ENCODE measurements at places on chromosomes 12 and 14. TPM values are rescaled to one million over a fixed set of nuclear protein-coding genes. Genes with fewer than 3 reads are reported as not detected.

DNA sequence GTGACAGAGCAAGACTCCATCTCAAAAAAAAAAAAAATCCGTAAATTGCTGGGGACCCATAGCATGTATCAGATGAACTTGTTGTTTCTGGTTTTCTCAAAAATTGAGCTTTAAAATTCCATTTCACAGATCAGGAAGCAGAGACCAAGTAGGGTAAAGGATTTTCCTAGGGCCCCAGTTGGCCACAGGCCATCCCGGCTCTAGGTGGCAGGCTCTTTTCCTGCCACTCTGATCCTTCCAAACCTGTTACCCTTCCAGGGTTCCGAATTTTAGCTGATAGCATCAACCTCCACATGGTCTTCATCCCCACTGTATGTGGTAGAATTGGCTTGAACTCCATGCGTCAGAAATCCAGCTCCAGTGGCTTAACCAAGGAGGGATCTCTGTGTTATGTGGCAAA lies 36.1 kb upstream of the BDKRB2 start:
- peak; percentile 12 for DNase-seq

Gene SMAGP
- total RNA-seq, result 52.7 TPM

DNA sequence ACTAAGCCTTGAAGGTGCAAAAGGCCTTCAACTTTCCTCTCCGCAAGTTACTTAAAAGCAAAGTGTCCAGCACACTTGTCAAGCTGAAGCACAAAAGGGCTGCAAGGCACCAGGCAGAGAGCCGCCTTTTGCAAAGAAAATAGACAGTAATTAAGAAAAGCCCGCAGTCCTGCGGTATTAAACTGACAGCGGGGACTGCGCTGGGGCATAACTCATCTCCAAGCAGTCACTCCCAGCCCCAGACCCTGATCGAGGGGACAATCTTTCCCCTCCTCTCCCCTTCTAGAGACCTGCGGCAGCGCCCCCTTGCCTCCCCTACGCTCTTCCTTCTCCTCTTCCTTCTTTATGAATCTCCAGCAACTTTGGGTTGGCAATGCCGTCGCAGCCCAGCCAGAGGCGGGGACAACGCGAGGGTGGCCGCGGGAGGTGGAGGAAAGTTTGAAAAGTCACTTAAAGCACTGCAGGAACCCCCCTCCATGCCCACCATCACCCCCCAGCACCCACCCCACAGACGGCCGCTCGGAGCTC lies 200.9 kb upstream of the CAND1 start:
- no peak for DNase-seq

DNA sequence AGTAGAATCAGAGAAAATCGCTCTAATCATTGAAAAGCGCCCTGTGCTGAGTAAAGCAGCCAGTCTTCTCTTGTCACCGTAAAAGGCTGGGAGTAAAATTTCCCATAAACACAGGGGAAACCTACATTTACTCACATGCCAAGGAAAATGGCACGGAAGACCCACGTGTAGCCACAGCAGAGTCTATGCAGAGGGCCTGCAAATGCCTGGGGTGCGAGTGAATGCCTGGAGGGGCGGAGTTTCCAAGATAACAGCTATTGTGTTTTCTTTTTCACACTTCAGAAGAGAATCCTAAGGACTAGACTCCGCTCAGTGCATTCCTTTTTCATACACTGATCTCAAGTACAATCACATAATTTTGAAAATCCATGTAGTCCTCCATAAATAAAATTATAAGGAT lies 159.9 kb upstream of the FOXN3 start:
- no peak for DNase-seq

- DNase-seq, result no peak
Observed at GRCh38 chr14:88856786-88857366, 32.4 kb downstream of the TTC8 start.

GRCh38 chr14:56195704-56196103 lies 77.5 kb downstream of the PELI2 start:
- DNase-seq, result no peak

DNA sequence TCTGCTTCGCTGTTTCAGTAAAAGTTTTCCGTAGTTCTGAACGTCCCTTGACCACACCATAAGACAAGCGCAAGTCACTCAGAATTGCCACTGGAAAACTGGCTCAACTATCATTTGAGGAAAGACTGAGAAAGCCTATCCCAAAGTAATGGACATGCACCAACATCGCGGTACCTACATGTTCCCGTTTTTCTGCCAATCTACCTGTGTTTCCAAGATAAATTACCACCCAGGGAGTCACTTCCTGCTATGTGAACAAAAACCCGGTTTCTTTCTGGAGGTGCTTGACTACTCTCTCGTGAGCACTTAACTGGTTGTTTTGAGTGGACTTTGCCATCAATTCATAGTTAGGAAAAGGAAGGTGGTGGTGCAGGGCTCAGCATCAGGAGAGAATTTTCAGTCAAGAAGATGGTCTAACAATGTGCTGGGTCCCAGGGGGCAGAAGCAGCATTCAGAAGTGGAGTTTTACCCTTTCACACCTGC lies 1.4 kb downstream of the EGLN3 start:
- DNase-seq, result no peak

Gene IGF1
- 9.2 TPM for total RNA-seq

Gene KRT2
- total RNA-seq, result not detected

Gene JDP2
- 43.2 TPM for total RNA-seq

- no peak for DNase-seq
Observed at GRCh38 chr12:5593998-5594397, 162.1 kb downstream of the NTF3 start.

- DNase-seq, result peak; percentile 72
Observed at GRCh38 chr12:4857472-4858291, 52.0 kb upstream of the KCNA1 start.

DNA sequence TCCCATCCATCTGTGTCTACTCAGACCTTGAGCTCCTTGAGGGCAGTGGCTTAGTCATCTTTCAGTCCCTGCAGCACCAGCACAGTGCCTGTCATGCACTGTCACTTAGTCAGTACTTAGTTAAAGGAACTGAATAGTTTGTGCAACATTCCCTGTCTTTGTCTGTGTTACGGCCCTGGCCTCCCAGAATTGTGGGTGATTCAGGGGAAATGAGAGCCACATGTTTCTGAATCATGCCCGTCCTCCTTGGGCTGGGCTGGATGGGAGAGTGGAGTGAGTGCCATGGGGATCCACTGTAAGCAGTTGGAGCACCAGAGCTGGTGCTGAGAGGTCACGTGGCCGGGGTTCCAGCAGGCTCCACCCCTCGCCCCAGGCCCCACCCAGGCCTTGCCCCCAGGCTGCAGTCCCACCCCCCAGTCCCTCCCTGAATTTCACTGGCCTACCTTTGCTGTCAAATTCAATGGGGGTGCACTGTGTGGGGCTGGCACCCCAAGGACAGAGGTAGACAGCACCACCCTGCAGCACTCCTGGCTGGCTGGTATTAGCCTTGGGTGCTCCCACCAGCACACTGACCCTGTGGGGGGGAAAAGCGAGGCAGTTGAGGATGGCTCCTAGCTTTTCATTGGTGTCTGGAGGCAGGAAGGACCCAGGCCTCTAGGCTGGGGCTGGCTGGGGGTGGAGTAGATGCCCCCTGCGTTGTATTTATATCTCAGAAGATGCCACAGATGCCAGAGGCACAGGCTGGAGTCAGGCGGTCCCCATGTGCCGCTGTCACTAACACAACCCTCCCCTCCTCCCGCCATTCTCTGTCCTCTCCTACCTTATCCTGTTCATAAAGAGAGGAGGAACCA lies 7.5 kb downstream of the ITGA5 start:
- no peak for DNase-seq

- DNase-seq, result no peak
Observed at GRCh38 chr14:105616802-105617192, 90.4 kb downstream of the TMEM121 start.

- DNase-seq, result no peak
Observed at GRCh38 chr12:47184813-47185212, 105.1 kb upstream of the AMIGO2 start.

DNA sequence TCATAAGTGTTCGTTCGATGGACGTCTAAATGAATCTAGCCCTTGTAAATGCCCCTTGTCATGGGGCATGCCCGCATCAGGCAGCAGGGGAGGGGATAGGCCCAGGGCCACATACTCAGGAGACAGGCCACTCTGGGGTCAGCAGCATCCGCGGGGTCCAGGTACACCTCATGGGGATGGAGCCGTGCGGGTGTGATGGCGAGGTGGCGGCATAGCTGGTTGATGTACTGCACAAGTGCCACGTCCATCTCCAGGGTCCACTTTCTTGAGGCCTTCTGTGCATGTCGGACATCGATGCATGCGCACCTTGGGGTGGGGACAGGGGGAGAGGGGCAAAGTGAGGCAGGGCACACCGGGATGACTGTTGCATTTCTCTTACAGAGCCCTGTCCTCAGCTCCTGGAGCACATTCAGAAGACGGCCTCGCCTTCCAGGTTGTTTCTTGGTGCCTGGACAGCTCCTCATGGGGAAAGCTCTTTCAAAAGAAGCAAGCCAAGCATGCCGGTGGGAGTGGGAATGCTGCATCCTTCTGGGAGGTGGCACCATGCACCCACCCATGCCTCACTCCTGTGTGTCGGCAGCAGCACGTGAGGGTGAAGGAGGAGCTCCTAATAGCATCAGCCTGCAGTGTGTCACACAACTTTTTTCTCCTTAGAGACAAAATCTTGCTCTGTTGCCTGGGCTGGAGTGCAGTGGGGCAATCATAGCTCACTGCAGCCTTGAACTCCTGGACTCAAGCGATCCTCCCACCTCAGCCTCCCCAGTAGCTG lies 47.4 kb downstream of the TRAFD1 start:
- no peak for DNase-seq

Gene KRT6C
- total RNA-seq, result 0.39 TPM

DNA sequence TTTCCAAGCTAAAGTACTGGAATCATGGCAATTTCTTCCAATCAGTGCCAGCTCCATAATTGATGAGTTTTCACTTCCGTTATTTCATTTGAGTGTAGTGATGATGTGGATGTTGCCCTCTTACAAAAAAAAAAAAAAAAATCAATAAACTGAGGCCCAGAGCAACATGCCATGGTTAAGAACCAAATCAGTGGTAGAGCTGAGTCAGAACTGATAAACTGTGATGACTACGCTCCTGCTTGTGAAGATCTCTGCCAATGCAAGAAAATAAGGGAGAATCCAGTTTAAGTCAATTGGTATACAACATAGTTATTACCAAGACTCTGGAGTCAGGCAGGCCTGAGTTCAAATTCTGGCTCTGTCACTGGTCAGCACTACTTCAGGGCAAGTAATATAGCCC lies 102.7 kb downstream of the GPR135 start:
- no peak for DNase-seq

DNA sequence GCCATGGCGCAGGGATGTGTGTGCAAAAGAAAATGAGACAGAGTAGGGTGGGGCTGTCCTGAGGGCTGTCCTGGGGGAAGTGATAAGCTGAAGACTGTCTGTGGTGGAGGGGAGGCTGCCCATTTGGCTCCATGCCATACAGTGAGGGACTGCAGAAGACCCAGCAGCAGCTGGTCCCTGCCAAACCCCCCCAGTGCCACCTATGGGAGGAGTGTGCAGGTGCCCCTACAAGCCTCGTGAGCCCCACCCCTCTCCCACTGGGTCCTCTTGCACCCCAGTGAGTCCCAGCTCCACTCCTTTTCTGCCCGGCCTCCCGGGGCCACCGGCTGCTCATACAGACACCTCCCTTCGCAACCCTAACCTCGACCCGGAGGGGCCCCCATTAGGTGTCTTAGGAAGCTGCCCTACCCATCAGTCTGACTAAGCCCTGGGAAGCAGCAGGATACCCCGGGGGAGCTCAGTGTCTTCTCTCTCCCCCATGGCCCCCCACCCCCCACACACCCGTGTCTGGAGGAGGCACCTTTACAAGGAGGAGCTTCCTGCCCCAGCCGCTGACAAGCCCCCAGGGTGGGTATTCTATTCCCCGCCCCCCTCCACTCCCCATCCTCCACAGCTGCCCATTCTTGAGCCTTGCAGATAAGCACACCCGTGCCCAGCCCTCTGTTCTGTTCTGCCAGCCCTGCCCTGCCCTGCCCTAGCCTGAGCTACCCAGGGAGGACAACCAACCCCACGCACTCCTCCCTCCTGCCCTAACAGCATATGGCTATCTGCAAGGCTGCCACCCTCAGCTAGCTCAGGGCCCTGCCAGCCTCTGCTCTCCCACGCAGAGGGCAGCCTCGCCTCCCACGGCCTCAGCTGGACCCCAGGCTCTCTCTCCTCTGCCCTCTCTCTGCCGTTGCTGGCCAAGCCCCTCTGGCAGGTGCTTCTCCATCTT lies 41.9 kb downstream of the SLC6A12 start:
- no peak for DNase-seq

GRCh38 chr12:57722716-57723629 lies 15.6 kb downstream of the AGAP2 start:
- DNase-seq, result no peak

DNA sequence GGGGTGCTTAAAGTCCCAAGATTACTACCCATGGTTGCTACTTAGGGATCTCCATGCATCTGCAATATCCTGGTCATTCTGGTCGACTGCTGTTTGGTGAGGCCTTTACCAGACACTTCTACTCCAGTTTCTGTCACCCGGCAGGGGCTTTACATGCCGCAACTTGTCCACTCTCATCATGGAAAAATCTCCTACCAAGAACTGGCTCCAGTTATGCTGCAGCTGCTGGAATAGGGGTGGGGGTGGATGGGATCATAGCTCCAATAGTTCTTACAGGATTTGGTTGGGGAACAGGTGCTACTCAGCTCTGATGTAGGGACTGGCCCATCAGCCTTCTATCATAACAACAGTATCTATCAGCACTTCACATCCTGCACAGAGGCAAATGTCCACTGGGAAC lies 51.6 kb downstream of the SPTB start:
- DNase-seq, result no peak

DNA sequence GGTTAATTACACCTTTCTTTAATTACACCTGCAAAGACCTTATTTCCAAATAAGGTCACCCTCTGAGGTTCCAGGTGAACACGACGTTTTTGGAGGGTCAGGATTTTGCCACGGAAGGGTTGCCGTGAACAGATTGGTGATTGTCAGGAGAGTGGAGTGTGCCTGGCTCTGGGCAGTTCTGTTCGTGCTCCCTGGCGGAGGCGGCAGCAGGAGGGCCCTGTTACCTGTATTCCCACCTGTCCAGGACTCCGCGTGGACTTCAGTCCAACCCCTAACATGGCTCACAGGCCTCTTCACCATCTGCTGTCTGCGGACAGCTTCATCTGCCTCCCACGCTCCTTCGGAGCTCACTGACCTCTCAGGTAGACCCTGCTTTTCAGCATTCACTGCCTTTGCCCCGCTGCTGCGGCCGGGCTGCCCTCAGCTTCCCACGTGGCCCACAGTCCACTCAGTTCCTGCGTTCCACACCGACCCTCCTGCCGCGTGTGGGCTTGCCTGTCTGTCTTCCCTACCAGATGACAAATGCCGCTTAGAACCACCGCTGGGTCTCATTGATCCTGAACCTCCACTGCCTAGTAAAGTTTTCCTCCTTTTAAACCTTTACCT lies 187.5 kb upstream of the DIO3 start:
- DNase-seq, result no peak

GRCh38 chr14:82528016-82528415 lies 994.4 kb upstream of the SEL1L start:
- no peak for DNase-seq

- DNase-seq, result peak; percentile 67
Observed at GRCh38 chr12:110247340-110248095, 33.5 kb upstream of the ATP2A2 start.

Gene ADCY6
- total RNA-seq, result 98.0 TPM

Measured in ureter (tissue), 1 donor.